T1000 (cell line): ENCODE measurements at places on chromosomes 6 and 20.

GRCh38 chr20:37299718-37300528 is 10.5 kb downstream of the MANBAL start:
- no peak for DNase-seq

- no peak for DNase-seq
Observed at GRCh38 chr6:45537539-45537938, 159.8 kb upstream of the SUPT3H start.

- no peak for DNase-seq
Observed at GRCh38 chr6:85015396-85015990, 251.1 kb upstream of the TBX18 start.

DNA sequence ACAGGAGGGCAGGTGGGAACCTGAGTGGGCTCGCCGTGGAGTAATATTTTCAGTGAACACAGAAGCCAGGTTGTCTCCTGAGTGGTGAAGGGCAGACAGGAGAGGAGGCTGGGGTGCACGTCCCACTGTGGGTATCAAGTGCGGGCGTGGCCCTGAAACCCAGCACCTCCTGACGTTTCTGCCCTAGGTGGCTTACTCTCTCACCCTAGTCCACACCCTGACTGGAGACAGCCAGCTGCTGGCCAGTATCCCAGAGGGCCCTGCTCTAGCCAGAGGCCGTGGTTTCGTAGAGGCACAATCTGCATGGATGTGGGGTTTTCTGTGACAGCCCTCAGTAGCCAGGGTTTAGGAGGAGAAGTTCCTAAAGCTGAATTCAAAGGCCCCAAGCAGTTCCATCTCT is 86.7 kb downstream of the TRERF1 start:
- DNase-seq, result no peak

DNA sequence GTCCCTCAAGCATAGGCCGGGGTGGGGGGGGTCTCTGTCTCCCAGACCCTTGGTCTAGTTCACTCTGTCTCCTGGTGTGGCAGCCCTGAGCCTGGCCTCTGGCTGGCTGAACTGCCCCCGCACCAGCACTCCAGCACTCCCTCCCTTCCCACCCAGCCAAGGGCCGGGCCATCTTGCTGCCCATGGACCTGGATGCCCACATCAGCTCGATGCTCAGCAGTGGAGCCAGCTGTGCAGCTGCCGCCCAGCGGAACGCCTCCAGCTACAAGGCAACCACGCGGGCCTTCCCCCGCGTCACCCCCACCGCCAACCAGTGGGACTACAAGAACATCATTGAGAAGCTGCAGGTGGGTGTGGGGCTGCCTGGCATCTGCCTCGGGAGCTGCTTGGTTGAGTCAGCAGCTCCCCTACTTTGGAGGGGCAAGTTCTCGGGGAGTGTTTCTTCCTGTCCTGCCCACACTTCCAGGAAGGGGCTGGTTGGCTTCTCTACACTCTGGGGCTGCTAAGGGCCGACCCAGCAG is 28.4 kb downstream of the UQCC2 start:
- DNase-seq, result no peak

GRCh38 chr20:1337441-1337840 is 8.5 kb upstream of the SDCBP2 start:
- no peak for DNase-seq

- no peak for DNase-seq
Observed at GRCh38 chr20:50513169-50514034, 3.2 kb downstream of the PTPN1 start.

DNA sequence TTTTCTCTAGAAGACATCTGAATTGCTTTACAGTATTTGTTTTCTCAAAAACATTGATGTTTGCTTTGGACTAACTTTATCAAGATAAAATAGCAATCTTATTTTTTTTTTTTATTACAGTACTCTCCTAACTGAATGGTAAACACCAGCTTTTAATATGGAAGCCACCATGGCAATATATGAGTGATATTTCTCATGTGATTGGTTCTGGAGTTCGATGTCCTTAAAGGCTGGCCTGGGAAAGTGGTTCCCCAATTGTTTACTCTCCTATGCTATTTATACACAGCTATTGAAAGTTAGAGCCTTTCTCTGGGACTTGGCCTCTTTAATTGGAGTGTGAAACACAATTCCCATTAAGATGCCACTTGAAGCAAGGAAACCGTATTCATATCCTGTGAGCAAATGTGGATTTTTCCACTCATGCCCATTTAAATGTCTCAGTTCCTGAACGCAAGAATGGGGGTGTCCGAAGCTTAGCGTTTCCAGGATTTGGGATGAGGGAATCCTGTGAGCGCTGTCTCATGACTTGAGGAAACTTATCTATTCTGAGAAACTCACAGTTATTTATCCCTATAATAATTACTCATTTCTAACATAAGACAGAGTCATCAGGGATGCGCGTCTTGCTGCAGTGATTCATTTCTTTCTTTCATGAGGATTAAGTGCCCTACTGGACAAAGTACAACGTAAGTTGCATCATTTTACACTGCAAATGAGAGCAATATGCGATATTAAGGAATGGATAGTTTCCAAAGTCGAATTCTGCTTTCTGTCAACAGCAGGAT is 143.3 kb upstream of the PREP start:
- no peak for DNase-seq

DNA sequence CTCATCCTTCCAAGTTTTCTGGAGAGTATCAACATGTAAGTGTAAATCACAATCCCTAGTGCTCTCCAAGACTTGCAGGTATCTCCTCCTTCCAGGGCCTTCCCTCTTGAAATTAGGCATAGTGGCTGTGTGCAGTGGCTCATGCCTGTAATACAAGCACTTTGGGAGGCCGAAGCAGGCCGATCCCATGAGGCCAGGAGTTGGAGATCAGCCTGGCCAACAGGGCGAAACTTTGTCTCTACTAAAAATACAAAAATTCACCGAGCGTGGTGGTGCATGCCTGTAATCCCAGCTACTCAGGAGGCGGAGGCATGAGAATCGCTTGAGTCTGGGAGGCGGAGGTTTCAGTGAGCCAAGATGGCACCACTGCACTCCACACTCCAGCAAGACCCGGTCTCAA is 9.4 kb upstream of the ANGPT4 start:
- DNase-seq, result no peak
